ENCODE measurements at places on chromosomes 13 and 19.

GRCh38 chr13:113659337-113659736, 1.3 kb upstream of the ATP4B start:
- DNase-seq: no peak

- peak; percentile 25 for DNase-seq
These were observed 15.6 kb upstream of the FBXO17 start for GRCh38 chr19:38990949-38991697.

DNA sequence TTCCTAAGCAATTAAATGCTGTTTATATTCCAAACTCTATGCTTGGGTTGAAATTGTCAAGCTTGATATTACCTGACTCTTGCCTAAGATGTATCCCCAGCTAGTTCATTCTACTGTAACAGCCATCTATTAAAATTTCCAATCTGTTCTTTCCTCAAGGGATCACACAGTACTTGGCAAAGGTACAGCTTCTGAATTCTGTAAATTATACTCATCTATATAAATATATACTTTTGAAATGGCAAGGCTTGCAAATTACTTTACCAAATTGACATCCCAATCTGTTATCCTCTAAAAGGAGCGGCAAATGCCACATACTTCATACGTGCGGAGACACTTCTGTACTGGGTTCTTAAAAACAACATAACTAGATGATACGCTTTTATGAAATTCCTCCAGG, 330.2 kb downstream of the DNAJC15 start:
- DNase-seq: no peak

DNA sequence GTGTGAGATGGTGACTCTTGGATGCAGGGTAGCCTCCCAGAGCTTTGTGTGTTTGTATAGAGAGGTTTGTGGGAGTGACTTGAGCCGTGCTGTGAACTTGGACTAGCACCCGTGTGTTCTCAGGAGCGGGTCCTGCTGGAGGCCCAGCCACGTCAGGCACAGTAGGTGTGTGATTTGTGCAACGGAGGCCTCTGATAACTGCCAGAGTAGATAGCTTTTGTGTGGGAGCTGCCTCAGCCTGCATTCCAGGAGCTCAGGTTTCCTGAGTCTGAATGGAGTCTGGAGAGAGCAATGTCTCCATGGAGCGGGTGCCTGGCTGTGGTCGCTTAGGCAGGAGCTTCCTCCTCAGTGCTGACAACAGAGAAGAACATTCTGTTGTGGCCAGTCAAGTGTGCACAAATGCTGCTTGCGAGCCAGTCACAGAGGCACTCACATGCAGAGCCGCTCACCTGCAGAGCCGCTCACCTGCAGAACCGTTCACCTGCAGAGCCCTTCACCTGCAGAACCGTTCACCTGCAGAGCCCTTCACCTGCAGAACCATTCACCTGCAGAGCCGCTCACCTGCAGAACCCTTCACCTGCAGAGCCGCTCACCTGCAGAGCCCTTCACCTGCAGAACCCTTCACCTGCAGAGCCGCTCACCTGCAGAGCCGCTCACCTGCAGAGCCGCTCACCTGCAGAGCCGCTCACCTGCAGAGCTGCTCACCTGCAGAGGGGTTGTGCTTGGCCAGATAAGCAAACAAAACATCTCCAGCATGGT, 32.6 kb downstream of the TFDP1 start:
- DNase-seq: peak; percentile 53

DNA sequence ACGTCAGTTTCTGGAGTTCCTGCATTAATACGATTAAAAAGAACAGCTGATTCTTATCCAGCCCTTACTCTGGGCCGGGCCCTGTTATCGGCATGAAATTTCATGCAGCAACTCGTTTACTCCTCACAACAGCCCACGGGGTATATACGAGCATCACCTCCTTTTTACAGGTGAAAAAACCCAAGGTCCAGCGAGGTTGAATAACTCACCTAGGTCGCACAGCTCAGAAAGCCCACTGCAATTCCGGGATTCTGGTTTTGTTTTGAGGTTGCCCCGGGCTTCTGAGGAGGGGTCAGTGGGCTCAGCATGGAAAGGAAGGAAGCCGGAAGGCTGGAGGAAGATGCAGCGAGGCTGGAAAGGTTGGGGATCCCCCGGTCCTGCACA, 577 bp upstream of the ACP7 start:
- DNase-seq: no peak

- DNase-seq: peak; percentile 53
These were observed 5.8 kb downstream of the CPAMD8 start for GRCh38 chr19:17020823-17021222.

DNA sequence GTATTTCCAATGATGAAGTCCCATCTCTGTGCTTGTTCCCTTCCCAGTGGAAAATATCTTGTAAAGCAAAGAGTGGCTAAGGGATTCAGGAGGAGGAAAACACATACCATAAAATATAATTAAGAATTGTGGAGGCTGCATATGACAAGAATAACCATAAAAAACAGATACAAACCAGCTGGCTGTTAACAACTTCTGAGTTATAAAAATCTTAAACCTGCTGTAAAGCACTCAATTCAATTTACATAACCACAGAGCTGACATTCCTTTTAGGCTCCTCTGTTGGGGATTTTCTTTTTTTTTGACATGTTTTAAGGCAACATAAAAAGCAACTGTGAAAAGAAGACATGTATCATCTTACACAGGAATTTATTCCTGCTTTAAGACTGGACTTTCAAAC, 207.6 kb downstream of the DACH1 start:
- DNase-seq: no peak

GRCh38 chr13:102657630-102658029, 37.2 kb downstream of the METTL21C start:
- no peak for DNase-seq

DNA sequence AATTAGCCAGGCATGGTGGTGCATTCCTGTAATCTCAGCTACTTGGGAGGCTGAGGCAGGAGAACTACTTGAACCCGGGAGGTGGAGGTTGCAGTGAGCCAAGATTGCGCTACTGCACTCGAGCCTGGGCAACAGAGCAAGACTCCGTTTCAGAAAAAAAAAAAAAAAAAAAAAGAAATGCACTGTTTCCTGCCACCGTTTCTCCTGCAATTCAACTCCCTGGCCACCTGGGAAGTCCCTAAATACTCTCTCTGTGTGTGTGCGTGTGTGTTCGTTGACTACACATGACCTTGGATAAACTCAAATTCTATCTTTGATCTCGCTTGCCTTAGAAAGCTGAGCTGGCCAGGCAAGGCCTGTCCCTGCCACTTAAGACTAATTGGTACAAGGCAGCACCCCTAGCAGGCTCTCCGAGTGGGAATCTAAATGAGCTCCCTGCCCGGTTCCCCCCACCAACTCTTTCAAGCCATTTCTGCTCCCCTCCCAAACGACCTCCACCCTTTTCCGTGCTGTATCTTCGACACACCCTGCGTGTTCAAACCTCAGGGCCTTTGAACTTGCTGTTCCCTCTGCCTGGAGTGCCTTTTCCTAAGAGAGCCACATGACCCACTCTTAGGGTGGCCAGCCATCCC, 5.2 kb upstream of the BCAT2 start:
- DNase-seq: peak; percentile 20

DNA sequence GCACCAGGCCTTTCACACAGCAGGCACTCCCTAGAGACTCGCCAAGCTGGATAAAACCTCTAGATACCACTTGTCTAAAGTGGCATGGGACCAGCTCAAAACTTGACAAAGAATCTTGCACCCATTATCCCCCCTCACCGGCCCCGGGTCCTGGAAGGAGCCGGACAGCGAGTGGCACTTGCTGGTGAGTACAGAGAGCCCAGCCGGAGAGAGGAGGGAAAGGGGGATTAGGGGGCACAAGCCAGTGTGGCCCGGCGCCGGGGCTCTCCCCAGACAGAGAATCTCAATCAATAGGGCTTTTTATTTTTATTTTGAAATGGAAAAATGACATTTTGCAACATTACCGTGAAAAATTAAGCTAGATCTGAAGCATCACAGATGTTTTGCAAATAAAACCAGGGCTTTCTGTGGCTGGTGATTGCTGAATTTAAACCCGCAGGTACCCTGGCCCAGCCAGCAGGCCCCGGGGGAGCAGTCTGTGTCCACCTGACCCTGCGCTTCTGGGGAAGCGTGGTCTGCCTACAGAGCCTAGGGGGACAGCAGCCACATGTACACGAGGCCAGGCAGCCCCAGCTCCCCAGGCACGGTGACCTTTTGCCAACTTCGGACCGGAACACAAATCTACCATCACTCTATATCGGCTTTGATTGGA, 10.0 kb upstream of the VSTM2B start:
- DNase-seq: no peak

GRCh38 chr13:42532561-42533335, 41.2 kb upstream of the TNFSF11 start:
- no peak for DNase-seq

Data from cardiac fibroblast (primary cell).